H9 (cell line): ENCODE measurements at places on chromosomes 12 and 14.
A peak's percentile ranks its signal among the peaks of the same experiment; 100 is the strongest.

- peak; percentile 25 for DNase-seq
Measured at GRCh38 chr12:133234971-133235370, 706 bp downstream of the ANHX start.

- no peak for DNase-seq
Measured at GRCh38 chr12:75457191-75457590, 23.4 kb upstream of the GLIPR1 start.

DNA sequence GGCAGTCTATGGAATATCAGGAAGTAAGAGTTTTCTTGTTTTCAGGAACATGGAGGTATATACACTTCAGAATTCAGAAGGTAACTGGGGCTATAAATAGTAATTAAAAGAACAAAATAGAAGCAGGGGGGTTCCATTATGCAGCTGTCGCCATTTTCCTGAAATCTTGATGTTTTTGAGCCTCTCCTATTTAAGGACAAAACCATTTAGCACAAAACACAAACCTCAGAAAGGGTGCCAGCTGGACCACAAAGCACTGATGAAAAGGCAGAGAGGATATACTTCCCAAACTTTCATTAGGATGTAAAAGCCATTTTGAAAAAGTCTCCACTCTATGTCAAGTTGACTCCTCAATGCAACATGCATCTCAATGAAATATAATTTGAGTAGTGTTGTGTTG, 54.2 kb upstream of the OR5AU1 start:
- no peak for DNase-seq

GRCh38 chr14:53670701-53671100, 285.9 kb downstream of the BMP4 start:
- DNase-seq: no peak

DNA sequence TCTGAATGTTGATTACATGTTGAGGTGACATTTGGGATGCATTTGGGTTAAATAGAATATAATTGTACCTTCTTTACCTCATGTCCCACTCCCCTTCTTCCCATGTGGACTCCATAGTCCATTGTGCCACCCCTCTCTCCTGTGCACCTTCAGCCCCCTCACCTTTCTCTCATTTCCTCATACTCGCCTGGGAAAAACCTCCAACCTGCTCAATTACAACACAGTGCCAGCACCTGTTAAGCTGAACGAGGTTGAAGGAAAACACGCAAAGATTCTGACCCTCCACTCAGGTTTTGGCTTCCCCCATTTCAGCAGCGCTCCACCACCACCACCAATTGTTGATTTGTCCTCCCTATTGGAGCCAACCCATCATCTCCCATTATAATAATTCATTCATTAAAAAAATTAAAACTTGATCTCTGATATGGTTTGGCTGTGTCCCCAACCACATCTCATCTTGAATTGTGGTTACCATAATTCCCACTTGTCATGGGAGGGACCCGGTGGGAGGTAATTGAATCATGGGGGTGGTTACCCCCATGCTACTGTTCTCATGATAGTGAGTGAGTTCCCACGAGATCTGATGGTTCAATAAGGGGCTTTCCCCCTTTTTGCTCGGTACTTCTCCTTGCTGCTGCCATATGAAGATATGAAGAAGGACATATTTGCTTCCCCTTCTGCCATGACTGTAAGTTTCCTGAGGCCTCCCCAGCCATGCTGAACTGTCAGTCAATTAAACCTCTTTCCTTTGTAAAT, 33.7 kb upstream of the PPP2R5C start:
- DNase-seq: no peak

- no peak for DNase-seq
Measured at GRCh38 chr12:38155526-38156496, 160.8 kb upstream of the ALG10B start.

DNA sequence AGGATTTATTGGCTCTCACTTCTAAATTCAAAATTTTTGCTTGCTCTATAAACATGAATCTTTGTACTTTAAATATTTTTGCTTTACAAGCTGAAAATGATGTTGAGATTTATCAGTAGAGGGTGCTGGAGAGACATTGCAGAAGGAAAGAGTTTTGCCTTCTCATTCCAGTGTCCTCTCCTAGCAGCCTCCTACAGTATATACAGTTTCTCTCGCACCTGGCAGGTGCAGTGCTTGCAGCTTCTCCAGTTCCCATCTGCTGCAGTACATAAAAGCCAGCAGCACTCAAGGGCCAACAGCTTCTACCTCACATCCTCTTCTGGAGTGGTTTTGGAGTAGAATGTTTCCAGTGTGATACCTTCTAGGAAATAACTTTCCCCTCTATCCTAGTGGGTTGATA, 601.8 kb upstream of the ATXN7L3B start:
- peak; percentile 41 for DNase-seq

DNA sequence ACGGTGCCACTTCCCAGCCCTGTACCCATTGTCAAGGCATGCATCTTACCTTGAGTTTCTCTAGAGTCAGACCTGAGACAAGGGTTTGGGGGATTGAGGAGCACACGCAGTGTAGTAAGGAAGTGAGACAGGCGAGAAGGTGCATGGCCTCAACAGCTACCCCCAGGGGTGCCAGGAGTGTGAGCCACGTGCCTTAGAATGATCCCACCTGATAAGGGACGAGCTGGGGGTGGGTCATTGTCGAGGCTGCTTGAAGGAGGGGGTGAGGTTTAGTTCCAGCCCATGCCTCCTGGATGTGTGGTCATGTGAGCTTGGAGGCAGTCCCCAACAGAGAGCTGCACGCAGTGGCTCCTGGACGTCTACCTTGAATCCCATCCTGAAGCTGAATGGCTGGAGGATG, 320.5 kb downstream of the VRK1 start:
- no peak for DNase-seq

DNA sequence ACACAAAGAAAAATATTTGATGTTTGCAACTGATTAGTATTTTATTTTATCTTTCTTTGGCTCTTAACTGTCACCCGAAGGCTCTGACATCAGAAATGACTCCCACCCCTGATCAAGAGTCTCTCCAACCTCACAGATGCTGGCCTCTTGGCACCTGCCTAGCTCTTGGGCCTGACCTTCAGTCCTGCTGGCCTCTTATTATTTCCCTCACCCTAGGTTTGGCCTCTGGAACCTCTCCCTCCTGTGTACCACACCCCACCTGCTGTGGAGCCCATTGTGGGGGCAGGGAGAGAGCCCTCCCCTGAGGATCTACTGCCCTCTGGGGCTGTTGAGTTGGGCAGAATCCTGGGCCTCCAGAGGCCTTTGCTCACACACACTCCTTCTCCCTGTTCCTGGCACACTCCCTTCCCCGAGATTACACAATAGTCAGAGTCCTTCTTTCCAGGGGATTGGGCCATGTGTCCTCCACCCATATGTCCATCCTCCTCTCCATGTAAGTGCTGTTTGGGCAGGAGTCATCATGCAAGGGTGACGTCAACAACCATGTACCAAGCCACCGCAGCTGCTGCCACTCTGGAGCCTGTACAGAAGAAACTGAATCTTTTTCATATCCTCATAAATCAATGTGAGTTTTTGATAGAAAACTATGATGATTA, 124.3 kb downstream of the RASSF9 start:
- DNase-seq: no peak

DNA sequence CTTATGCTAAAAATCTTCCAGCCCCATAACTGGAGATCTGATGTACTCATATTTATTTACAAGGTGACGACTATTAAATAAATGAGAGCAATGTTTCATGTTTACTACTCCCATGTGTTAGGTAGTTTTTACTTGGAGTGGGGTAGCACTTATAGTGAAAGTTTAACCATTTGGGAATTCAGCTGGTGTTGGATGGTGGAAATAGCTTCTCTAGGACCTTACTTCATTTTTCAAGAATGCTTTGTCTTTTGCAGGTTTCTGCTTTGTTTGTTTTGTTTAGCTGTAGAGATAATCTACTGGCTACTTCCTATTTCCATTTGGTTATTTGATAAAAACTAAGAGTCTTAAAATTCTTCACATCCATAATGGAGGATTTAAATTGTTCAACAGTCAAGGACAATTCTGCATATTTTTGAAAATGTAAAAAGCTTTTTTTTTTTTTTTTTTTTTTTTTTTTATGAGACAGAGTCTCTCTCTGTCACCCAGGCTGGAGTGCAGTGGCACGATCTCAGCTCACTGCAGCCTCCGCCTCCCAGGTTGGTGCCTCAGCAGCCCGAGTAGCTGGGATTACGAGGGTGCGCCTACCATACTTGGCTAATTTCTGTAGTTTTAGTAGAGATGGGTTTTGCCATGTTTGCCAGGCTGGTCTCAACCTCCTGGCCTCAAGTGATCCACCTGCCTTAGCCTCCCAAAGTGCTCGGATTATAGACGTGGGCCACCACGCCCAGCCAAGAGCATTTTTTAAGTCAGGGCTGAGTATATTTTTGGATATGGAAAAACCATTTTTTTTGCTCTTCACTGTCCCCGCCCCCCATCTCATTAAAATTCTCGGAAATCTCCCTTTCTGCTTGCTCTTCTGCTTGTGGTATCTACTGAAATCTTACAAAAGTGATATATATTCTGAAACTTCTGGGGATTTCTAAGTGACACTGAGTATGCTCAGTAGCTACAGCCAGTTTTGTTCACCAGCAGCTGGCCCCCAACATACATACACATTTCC, 1.4 kb upstream of the ABCD2 start:
- DNase-seq: no peak

- no peak for DNase-seq
Measured at GRCh38 chr14:82385048-82385447, 851.4 kb upstream of the SEL1L start.

DNA sequence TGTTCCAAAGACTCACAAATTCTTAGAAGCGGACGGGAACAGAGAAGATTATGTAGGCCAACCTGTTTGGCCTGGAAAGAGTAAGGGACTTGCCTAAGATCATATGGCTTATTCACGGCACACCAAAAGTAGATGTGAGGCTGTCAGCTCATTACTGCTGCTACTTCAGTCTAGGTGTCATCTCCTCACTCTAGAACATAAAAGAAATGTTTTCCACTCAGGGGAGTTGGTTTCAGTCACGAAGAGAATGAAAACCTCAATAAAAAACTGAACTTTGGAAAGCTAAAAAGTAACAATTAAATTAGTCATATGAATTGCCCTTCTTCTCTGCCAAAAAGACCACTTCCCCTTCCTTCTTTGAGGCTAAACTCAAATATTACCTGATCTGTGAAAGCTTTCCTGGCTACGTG, 658 bp upstream of the CEP128 start:
- no peak for DNase-seq

GRCh38 chr14:51959928-51960327, 29.4 kb upstream of the RTRAF start:
- no peak for DNase-seq

DNA sequence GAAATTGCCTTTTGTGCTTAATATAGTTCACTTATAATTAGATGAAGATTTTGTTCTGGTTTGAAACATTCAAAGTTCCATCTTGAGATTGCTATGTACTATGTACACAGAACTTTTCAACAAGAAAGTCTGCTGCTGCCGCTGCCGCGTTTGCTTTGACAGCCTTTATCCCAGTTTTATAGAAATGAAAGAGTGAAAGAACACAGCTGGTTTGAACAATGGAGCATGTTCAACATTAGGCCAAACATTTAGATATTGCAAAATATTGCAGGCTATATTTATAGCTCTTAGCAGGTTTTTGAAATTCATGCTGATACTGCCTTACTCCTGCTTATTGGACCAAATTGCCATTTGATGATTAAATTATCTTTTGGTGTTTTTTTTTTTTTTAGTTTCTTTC, 299.8 kb upstream of the PRKD1 start:
- no peak for DNase-seq

DNA sequence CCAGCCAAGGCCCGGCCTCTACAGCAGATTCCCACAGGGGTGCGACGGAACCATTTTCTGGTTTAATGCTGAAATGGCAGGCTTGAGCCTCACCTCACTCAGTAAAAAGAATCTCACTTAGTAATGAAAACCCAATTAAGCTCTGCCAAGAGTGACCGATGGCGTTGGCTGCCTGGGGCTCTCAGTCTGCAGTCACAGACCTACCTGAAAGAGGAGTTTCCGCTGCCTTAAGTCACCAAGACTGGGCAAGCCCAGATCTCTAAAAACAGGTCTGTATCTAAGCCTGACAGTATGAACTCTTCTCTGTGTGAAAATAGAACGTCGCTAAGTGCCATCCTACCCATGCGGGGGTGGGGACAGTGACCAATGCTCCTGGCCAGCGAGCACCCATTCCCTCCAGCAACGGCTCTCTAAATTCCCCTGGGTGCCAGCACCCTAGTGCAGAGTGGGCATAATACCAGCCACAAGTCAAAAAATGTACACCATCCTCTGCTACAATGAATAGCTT, 107.3 kb downstream of the FOXN3 start:
- DNase-seq: no peak

GRCh38 chr12:64826234-64826633, 1.8 kb downstream of the TBC1D30 start:
- DNase-seq: peak; percentile 86

DNA sequence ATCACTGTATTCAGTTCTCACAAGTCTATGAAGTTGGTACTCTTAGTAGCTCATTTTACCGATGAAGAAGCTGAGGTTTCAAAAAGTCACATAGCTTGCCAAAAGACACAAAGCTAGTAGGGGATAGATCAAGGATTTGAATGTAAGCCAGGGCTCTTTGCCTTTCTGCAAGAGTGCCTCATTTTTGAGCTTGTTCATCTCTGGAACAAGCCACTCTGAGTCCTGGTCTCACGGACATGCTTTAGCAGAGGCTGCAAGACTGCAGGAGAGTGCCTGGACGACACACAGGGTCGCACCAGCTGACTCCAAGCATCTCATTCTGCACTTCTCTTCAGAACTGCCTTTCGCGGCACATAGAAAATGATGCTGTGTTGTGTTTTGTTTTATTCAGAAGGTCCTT, 3.7 kb downstream of the NUAK1 start:
- DNase-seq: no peak

DNA sequence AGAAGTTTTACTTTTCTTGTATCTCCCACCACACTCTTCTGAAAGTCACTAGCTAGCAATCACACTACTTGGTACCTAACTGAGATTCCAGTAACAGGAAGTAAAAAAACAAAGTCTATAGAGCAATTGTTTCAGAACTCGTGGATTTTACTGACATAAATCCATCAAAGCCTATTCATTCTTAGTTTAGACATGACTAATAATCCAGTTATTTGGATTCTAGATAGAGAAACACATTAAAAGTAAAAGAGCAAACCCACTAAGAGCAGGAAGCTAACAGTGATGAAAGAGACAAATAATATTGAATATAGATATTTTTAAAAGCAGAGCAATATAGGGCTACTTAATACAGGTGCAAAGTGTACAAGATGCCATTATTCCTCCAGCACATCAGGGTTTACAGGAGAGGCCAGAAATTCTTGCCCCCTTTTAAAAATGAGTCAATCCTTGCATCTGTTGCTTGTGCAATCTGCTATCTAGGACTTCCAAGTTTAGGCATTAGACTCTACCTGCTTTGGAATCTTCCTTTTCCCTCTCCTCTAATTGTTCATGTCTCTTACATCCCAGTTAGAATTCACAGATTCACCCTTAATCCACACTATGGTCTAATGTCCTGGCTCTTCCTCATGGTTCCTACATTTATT, 6.0 kb downstream of the HEATR5A start:
- no peak for DNase-seq

- DNase-seq: no peak
Measured at GRCh38 chr14:82854131-82854530, 1320.5 kb upstream of the SEL1L start.

GRCh38 chr14:24093207-24093900, 757 bp upstream of the PCK2 start:
- no peak for DNase-seq

GRCh38 chr12:62123721-62124203, 136.4 kb upstream of the USP15 start:
- DNase-seq: peak; percentile 65

GRCh38 chr12:1761857-1762256, 58.5 kb upstream of the LRTM2 start:
- DNase-seq: no peak

- DNase-seq: no peak
Measured at GRCh38 chr12:110983811-110984210, 63.4 kb upstream of the MYL2 start.
